ENCODE measurements at places on chromosomes 12 and 14.

DNA sequence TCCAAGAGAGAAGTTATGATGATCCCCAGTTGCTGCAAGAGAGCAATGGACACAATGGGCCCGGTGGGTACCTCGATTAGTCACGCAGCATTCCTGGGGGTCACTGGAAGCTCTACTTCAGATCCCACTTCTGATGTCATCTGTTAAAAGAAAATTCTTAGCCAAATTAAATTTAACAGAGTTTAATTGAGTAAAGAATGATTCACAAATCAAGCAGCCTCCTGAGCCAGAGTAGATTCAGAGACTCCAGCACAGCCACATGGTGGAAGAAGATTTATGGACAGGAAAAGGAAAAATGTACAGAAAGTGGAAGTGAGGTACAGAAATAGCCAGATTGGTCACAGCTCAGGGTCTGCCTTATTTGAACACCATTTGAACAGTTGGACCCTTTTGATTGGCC lies 107.5 kb downstream of the SPTSSA start:
- no peak for DNase-seq

DNA sequence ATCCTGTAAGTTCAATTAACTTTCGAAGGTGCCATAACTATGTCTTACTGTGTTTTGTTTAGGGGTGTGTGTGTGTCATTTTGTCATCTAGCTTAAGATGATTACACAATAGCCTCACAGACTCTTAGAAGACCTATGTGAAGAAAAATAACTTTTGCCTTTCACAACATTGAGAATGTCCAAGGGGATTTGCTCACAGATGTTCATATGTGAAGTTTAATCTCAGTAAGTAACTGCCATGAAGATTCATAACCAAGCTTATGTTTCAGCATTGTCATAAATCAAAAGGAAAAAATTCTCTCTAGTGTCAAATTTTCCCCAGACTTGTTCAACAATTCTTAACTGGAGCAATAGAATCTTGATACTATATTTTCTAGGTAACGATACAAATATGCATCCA lies 226.1 kb upstream of the PRKD1 start:
- DNase-seq, result no peak

GRCh38 chr12:93518725-93519124 lies 51.4 kb downstream of the MRPL42 start:
- no peak for DNase-seq

- DNase-seq, result no peak
Observed at GRCh38 chr12:131682510-131682895, 28.4 kb upstream of the SFSWAP start.

DNA sequence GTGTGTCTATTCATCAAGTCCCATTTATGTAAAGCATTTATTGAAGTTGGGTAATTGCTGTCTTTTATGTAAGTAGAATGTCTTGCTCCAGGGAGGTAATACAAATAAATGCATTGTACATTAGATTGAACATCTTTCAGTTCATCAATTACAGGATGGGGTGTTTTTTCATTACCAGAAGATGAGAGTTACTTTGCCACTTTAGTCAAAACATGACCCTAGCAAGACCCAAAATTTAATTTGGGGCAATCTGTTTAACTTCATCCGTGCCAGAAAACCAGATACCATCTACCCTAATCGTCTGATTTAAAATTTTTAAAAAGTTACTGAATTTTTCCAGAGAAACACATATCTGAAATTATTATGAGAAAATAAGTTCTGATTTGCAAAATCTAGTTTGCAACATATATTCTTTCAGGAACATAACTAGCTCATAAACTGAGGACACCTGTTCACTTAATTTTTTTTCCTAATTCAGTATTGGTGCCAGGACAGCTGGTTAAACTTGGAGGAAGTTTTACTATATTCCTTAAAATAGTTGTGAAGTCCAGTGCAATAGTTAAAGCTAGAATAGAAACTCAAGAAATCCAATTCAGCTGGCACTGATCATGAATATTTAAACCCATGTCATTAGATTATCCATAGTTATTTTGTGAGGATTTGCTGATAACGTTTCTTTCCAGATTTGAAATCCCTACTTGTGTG lies 114.5 kb downstream of the SRGAP1 start:
- no peak for DNase-seq
